Stimulated activated CD4-positive, alpha-beta T cell treated with anti-CD3 and anti-CD28 coated beads, Interleukin-15, amount 100 ng/mL, for 24 hours (primary cell): ENCODE measurements at places on chromosomes 5 and 9.
A peak's percentile ranks its signal among the peaks of the same experiment; 100 is the strongest.

DNA sequence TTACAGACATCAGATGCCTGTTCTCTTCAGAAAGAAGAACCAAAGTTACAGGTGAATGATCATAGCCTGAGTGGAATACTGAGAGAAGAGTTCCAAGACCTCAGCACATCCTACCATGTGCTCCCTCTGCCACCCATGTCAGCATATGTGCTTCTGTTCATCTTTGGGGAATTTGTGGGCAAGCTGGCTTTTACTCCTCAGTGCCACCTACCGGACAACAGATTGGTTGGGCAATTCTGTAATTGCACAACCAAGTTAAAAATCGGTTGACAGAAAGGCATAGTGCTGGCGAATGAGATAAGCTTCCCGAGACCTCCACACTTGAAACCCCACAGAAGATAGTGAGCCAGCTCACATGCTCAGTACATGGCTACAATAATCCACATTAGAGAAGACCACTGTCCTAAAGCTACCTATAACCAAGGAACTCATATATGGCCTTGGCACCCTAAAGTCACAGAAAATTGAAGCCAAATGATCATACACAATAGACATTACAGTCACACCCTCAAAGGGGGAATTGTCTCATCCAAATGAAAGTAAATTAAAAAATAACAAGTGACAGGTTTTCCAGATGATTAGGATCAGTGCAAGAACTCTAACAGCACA lies 1238.0 kb upstream of the NUDT12 start:
- no peak for DNase-seq

DNA sequence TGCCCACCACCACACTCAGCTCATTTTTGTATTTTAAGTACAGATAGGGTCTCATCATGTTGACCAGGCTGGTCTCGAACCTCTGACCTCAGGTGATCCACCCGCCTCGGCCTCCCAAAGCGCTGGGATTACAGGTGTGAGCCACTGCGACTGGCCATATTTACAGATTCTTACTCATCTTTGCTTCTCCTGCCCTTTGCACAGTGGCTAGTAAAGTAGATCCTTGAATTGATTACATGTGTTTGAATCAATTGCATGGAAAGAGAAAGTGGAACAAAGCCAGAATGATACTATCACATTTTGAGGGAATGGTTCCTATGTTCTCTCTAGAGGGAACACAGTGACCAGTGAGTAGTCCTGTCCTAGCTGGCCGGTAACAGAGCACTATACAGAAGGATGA lies 15.4 kb downstream of the KLF4 start:
- no peak for DNase-seq

- no peak for DNase-seq
Observed at GRCh38 chr9:82726424-82727276, 336.3 kb downstream of the RASEF start.

DNA sequence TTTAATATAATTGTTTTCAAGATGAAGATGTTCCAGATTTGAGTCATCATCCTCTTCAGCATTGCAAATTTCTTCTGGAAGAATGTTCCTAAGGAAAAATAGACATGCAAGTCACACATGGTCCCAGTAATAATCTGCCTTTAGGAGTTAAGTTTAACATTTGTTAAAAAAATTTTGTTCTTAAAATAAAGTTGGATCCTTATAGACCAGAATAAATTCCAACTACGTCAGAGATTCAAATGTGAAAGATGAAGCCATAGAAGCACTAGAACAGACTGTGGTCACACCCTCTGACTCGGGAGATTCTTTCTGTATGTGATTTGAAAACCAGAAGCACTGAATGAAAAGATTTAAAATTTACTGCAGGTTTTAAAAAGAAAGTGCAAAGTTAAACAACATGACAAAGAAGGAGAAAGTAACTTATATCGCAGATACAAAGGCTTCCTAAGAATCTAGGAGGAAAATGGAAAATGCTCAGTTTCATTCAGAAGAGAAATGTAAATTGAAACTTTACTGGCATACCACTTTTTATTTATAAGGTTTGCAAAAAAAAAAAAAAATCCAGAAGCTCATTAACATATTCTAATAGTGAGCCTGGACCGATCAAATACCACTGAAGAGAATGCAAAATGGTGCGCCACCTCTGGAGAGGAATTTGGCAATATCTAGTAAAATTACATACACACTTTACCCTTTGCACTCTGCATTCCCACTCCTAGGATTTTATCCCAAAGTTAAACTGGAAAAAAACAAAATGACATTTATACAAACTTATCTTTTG lies 14.3 kb upstream of the ASPN start:
- no peak for DNase-seq

DNA sequence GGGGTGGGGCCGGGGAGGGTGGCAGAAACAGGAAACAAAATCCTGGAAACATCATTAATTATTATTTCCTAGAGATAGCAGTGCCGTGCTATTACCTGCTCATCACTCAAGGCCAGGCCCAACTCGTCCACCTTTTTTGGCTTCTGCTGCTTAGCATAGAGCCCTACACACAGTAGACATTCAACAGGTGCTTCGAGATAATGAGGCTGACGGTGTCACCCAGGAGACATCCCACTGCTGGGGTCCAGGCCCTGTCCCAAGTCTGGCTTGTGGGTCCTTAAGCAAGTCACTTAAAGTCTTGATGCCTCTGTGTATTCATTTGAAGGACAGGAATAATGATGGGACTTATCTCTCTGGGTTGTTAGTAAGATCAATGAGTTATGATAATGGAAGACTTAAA lies 506.6 kb downstream of the BNC2 start:
- no peak for DNase-seq

GRCh38 chr9:131677444-131678180 lies 62.3 kb downstream of the RAPGEF1 start:
- DNase-seq: no peak

- no peak for DNase-seq
Observed at GRCh38 chr5:62093976-62094375, 212.0 kb upstream of the KIF2A start.

DNA sequence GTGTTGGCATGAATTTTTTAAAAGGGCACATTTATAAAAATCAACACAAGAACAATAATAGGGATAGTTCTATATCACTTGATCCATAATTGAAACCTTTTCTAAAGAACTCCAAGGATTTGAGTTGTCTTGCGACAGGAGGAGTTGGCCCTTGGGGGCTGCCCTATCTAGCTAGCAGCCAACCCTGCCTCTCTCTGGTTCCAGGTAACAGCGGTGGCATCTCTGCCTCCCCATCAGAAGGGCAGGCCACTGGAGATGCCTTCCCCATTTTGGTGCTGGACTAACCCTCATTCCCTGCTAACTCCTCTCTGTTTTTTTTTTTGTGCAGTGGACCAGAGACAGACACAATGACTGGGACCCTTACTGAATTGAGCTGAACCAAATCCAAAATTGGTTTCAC lies 393.0 kb downstream of the MED10 start:
- no peak for DNase-seq

- no peak for DNase-seq
Observed at GRCh38 chr9:107464516-107464915, 25.1 kb downstream of the KLF4 start.

- no peak for DNase-seq
Observed at GRCh38 chr5:180810959-180811622, 8.5 kb upstream of the MGAT1 start.

- DNase-seq: no peak
Observed at GRCh38 chr5:41808294-41808693, 61.9 kb downstream of the OXCT1 start.

DNA sequence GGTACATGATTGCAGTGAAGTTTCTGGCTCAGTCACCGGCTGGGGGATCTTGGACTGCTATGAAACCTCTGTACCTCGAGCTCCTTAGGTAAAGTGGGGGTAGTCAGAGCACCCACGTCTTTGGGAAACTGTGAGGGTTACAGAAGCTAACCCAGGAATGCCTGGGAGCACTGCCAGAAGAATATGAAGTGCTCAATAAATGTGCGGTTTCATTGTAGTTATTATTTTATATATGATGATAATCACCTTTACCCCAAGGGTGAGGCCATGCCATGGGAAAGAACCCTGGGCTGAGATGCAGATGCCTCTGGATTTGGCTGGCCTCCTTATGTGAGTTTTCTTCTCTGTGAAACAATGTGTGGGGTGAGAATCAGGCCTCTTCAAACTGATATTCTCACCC lies 3.7 kb downstream of the NPR3 start:
- DNase-seq: no peak

DNA sequence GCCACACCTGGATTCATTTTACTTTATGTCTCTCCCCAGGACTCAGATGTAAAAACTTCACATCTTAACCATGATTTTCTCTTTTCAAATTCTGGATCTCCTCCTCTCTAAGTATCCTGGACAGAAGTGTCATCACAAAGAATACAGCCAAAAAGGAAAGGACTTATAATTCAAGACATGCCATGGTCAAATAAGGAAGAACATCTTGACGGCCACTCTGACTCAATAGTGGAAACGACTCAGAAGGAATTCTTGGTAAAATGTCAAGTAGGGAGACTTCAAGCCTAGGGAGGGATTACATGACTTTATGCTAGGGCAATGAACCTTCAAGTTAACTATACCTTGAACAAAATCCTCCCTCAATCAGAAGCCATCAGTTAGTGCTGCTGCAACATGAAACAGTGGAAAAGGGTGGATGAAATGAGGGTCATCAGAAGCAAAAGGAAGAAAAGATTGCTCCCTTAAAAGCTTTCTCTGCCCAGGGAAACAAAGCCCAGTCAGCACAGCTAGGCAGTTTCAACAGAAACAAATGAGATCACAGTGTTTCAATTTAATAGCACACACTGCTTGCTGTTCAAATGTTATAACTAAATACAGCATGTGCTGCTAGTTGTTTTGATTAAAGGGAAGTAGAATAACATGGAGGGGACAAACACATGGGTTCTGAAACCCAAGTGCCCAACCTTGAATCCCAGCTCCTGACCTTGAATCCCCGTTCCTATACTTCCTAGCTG lies 101.4 kb downstream of the LPAR1 start:
- no peak for DNase-seq

GRCh38 chr5:36934740-36935356 lies 58.3 kb downstream of the NIPBL start:
- peak; percentile 14 for DNase-seq

DNA sequence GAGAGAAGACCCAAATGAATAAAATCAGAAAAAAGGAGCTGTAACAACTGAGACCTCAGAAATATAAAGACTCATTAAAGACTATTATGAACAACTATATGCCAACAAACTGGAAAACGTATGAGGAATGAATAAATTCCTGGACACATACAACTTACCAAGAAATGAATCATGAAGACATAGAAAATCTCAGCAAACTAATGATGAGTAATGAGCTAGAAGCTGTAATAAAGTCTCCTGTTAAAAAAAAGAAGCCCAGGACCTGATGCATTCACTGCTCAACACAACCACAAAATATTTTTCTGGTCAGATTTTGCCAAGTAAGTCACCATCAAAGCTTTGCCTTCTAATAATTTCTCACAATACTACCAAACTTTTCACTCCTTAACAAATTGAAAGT lies 666.7 kb downstream of the LRRC70 start:
- no peak for DNase-seq

DNA sequence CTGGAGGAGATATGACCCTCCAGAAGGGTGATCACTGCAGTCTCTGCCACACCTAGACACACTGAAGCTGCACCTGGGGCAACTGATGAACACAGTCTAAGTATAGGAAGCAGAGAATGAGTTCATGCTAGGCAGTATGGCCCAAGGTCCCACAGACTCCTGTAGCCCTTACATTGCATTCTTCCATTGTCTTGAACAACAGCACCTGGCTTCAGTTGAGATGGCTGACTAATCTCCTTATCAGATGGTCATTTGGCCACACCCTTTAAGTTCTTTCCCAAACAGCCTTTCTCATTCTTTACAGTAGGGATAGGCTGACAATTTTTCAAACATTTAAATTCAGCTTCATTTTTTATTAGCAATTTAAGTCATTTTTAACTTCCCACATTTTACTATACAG lies 23.1 kb downstream of the CENPK start:
- no peak for DNase-seq
